ENCODE measurements at places on chromosomes 11 and 22. TPM values are rescaled to one million over a fixed set of nuclear protein-coding genes. Genes with fewer than 3 reads are reported as not detected.

- no peak for DNase-seq
Measured at GRCh38 chr11:43834286-43834685, 46.3 kb upstream of the ALKBH3 start.

- no peak for DNase-seq
Measured at GRCh38 chr22:42670921-42671709, 21.9 kb upstream of the CYB5R3 start.

- DNase-seq: no peak
Measured at GRCh38 chr11:109853156-109853776, 239.9 kb upstream of the ZC3H12C start.

- no peak for DNase-seq
Measured at GRCh38 chr11:133834682-133835592, 10.4 kb downstream of the SPATA19 start.

E2F8 gene
- 0.32 TPM for total RNA-seq

DNA sequence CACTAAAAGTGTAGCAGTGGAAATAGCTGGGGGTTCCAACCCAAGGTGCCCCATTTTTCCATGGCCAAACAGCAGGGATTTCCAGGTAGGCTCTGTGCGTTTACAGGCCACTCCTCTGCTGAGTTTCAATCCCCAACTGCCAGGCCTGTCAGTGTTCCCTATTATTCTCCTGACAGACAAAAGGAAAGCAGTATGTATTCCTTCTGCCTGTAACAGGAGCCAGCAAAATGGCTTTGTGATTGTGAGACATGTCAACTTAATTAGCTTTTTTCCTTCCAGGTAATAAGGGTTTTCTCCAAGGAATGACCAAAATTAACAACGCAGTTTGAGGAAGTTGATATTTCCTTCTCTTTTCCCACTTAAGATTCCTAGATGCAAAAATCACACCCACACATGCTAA lies 277.1 kb upstream of the MPPED2 start:
- no peak for DNase-seq

HARBI1 gene
- total RNA-seq: 4.7 TPM

GRCh38 chr11:13874597-13874996 lies 87.9 kb upstream of the SPON1 start:
- no peak for DNase-seq

DNA sequence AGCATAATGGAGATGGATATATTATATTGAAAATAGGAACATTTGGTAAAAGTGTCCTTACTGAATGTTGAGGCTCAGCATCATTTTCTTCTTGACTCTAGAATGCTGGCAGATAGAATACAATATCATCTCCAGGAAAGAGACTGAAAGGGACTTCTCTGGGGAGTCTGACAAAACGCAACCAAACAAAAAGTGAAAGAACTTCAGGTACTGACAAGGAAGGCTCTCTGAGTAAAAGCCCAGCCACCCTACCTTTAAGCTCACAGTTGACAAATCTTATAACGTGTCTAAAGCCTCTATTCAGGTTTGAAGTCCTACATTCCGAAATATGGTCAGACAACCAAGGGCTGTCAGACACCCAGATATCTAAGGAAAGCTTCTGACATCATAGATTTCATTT lies 590.8 kb downstream of the SOX6 start:
- no peak for DNase-seq

DNA sequence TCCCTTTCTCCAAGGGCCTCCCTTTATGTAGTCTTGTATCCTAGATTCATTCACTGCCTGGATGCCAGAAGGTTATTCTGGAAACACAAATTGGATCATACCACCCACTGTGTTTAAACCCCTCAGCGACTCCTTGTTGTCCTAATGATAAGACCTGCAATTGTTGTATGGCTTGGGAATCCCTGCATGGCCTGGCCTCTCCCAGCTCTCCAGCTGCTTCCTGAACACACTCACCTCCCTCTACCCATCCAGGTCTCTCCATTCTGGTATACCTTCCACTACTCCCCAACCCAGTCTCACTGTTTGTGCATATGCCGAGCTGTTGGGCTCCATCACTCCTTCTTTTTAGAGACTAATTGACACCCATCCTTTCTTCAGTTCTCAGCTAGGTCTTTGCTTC lies 124.3 kb upstream of the ALX4 start:
- no peak for DNase-seq

DNA sequence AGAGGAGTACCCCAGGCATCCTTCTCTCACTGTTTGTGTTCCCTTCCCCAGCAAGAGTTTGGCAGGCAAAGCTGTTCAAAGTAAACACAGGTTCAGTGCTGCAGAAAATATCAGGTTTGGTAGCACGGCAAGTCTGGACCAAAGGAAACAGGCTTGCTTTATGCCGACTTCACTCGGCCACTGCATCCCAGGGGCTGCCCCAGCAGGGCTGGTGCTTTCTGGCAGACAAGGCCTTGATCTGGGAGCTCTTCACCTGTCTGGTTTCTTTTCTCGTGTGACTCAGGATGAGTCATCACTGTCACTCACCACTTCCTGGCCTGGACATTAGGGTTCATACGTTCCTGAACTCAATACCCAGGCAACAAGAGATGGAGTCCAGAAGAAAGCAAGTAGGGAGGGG lies 52.6 kb upstream of the NAV2 start:
- DNase-seq: no peak

DNA sequence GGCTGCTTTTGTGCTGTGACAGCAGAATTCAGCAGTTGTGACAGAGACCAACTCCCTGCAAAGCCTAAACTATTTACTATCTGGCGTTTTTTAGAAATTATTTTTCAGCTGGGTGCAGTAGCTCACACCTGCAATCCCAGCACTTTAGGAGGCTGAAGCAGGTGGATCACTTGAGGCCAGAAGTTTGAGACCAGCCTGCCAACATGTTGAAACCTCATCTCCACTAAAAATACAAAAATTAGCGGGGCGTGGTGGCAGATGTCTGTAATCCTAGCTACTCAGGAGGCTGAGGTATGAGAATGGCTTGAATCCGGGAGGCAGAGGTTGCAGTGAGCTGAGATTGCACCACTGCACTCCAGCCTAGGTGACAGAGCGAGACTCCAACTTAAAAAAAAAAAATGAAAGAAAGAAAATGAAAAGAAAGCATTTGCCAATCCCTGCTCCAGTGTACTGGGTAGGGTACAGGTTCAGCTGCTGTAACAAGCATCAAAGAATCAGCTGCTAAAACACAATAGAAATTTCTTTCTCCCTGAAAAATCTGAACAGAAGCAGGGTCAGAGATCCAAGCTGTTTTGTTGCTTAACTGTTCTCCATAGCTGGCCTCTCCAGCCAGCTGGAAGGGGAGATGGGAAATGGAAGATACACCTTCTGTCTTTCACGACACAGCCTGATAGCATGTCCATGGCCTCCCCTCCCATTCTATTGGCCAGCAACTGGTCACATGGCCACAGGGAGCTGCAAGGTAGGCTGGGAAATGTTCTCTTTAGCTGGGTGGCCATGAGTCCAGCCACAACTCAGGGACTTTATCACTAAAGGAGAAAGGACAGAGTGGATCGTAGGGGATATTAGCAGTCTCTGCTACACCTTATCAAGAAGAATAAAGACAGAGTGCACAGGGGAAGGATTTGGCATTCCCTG lies 8.5 kb upstream of the NCF4 start:
- no peak for DNase-seq

GRCh38 chr11:114256176-114256966 lies 39.8 kb upstream of the NNMT start:
- no peak for DNase-seq

P2RY2 gene
- 12.6 TPM for total RNA-seq

OR5AK2 gene
- not detected for total RNA-seq

DNA sequence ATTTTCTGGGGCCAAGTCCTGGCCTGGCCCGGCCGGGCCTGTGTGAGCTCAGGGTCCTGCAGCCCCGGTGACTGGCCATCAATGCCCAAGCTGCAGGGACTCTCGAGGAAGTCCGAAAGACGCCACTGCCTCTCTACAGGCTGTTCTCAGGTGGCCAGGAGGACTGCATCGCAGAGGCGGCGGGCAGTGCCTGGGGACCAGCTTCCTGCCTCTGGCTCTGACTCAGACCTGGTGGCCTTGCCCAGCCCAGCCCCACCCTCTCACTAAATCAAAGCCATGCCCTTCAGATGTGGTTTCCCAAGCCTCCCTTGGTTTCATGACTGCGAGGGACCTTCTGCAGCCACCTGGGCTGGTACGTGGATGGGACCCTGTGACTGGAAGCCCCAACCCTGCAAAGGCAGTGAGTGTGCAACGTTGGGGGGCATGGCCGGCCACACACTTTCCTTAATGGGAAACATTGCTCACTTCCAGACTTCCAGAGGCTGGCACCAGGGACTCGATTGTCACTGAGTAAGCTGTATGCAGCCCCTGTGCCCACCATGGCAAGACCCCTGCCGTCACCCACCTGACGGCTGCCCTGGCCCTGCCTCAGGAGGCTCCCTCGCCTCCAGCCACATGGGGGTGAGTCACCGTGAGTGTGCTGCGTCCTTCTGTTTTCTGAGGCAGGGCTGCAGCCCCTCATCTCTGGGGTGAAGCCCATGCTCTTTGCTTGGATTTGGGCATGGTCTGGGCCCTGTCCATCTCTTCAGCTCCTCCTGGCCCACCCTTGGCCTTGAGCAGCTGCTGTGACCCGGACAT lies 6.0 kb upstream of the FGF3 start:
- DNase-seq: no peak

APOBEC3B gene
- 1.8 TPM for total RNA-seq

DNA sequence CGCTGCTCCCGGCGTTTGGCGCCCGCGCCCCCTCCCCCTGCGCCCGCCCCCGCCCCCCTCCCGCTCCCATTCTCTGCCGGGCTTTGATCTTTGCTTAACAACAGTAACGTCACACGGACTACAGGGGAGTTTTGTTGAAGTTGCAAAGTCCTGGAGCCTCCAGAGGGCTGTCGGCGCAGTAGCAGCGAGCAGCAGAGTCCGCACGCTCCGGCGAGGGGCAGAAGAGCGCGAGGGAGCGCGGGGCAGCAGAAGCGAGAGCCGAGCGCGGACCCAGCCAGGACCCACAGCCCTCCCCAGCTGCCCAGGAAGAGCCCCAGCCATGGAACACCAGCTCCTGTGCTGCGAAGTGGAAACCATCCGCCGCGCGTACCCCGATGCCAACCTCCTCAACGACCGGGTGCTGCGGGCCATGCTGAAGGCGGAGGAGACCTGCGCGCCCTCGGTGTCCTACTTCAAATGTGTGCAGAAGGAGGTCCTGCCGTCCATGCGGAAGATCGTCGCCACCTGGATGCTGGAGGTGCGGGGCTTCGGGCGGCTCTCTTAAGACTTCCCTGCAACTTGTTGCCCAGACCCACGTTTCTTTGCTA lies at the start of gene CCND1:
Gene CCND1 (plus strand): TSS at position 162 of the 587 bp plus-strand sequence. CDS start 158 bp downstream, at position 320.
- DNase-seq: peak; percentile 77

P2RY6 gene
- total RNA-seq: 2.9 TPM

GRCh38 chr22:42376711-42377554 lies 55.3 kb downstream of the NFAM1 start:
- peak; percentile 62 for DNase-seq

HTR3B gene
- total RNA-seq: not detected

- DNase-seq: peak; percentile 60
Measured at GRCh38 chr11:102253020-102253715, 64.1 kb upstream of the BIRC3 start.

FAM83F gene
- 12.1 TPM for total RNA-seq

DNA sequence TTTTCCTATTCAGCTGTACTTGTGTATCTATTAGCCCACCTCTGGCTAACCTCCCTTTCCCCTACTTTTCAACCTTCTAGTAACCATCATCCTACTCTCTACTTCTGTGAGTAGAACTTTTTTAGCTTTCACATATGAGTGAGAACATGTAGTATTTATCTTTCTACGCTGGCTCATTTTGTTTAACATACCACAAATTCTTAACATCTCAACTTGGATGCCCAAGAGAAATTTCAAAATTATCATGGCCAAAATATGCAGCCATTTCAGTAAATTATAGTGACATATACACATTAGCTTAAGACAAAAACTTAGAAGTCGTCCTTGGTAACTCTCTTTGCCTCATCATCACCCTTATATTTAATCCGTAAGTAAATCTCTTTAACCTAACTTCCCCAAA lies 34.7 kb downstream of the LUZP2 start:
- no peak for DNase-seq

TEAD1 gene
- 88.8 TPM for total RNA-seq

ENTHD1 gene
- 0.09 TPM for total RNA-seq

SCGB1D2 gene
- total RNA-seq: not detected
